ENCODE measurements at places on chromosomes 16 and 17. TPM values are rescaled to one million over a fixed set of nuclear protein-coding genes. Genes with fewer than 3 reads are reported as not detected.

Gene SMARCE1
- total RNA-seq, result 128 TPM

GRCh38 chr17:57186226-57187019 is 69.9 kb upstream of the MSI2 start:
- no peak for DNase-seq

GRCh38 chr16:29909391-29909790 is 9.1 kb downstream of the ASPHD1 start:
- no peak for DNase-seq

DNA sequence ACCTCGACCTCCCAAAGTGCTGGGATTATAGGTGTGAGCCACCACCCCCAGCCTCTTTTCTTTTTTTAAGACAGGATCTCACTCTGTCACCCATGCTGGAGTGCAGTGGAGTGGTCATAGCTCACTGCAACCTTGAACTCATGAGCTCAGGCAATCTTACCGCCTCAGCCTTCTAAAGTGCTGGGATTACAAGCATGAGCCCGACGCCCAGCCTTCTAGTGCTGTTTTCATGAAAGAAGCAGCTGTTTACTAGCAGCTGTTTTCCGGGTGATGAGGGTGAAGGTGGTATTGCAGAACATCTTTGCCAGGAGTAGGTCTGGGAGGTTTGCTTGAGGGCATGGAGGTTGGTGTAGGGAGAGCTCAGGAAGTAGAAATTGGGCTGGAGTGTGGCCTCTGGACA is 2.0 kb downstream of the ADCY7 start:
- no peak for DNase-seq

Gene ACSM2B
- not detected for total RNA-seq

Gene CHST5
- total RNA-seq, result not detected

GRCh38 chr17:51374209-51374608 is 113.9 kb downstream of the UTP18 start:
- DNase-seq, result no peak
